ENCODE measurements at places on chromosomes 3 and 15.
A peak's percentile ranks its signal among the peaks of the same experiment; 100 is the strongest.

DNA sequence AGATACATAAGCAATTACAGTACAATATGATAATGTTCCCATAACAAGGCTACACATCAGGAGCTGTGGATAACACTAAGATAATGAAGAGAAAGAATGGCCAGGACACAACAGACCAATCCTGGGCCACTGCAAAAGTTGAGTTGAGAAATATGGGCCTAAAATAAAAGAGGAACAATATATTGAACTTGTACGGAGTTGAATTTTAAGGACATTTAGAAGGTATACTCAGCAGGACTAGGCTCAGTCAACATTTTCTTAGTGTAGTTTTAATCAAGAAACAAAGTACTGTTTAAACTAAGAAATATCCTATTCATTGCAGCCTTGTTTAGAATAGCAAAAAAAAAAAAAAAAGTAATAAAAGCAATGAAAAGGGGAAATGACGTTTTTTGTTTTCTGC is 24.3 kb downstream of the HERC1 start:
- no peak for DNase-seq

- peak; percentile 99 for DNase-seq
Measured at GRCh38 chr3:12405432-12406272, 78.6 kb upstream of the TSEN2 start.

- no peak for DNase-seq
Measured at GRCh38 chr3:100057716-100058575, 56.4 kb downstream of the FILIP1L start.

- no peak for DNase-seq
Measured at GRCh38 chr15:86061581-86061980, 18.1 kb upstream of the AGBL1 start.

DNA sequence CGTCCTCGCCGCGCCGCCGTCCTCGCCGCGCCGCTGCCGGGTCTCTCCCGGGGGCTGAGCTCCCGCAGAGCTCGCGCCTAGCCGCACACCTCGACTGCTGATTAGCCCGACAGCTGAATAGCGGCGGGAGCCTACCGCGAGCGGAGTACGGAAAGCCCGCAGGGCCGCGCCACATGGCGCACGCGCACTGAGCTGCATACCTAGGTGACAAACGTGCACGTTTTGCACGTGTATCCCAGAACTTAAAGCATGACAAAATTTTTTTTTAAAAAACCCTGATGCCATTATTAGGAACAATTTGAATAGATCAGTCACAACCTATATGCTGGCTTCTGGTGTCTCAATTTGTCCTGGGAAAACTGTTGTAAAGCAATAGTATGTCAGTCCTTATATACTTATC is at the start of gene GOLGA8A:
GOLGA8A (minus strand) TSS at position 122 of the 400 bp plus-strand sequence. CDS start 48,117 bp downstream, outside the sequence.
- DNase-seq, result peak; percentile 15
